LHCN-M2 (cell line): ENCODE measurements at places on chromosomes 1 and 21. TPM values are rescaled to one million over a fixed set of nuclear protein-coding genes. Genes with fewer than 3 reads are reported as not detected.

OLFML2B gene
- 83.4 and 87.1 TPM in 2 replicates for total RNA-seq

C4BPA gene
- not detected in 2 replicates for total RNA-seq

VHLL gene
- not detected in 2 replicates for total RNA-seq

ZNF683 gene
- total RNA-seq = not detected in 2 replicates

C1orf146 gene
- not detected in 2 replicates for total RNA-seq

FALEC gene
- total RNA-seq = not detected in 2 replicates

PITHD1 gene
- total RNA-seq = 52.5 and 84.5 TPM in 2 replicates

MCOLN3 gene
- 1.9 and 3.0 TPM in 2 replicates for total RNA-seq

CDC42BPA gene
- 29.8 and 38.2 TPM in 2 replicates for total RNA-seq

DTL gene
- 38.5 and 40.1 TPM in 2 replicates for total RNA-seq

BCL2L15 gene
- total RNA-seq = 0.13 and 0.17 TPM in 2 replicates

OSCP1 gene
- total RNA-seq = 4.5 and 7.1 TPM in 2 replicates

FTCD gene
- total RNA-seq = 0.13 TPM in 1 of 2 replicates, not detected in the other

SLC27A3 gene
- total RNA-seq = 0.38 and 0.98 TPM in 2 replicates

GRCh38 chr1:84615790-84616189 lies 41.5 kb upstream of the CTBS start:
- DNase-seq = no peak

DNA sequence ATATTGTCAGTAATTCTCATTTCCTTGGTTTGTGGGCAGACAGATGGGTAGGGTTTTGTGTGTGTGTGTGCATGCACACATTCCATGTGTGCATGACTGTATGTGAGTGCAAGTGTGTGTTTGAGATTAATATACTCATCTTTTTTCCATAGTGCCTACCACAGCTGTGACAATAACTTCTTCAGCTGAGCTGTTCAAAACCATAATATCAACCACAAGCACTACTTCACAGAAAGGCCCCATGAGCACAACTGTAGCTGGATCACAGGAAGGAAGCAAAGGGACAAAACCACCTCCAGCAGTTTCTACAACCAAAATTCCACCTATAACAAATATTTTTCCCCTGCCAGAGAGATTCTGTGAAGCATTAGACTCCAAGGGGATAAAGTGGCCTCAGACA lies 149.3 kb downstream of the ADGRL2 start:
- no peak for DNase-seq

DNA sequence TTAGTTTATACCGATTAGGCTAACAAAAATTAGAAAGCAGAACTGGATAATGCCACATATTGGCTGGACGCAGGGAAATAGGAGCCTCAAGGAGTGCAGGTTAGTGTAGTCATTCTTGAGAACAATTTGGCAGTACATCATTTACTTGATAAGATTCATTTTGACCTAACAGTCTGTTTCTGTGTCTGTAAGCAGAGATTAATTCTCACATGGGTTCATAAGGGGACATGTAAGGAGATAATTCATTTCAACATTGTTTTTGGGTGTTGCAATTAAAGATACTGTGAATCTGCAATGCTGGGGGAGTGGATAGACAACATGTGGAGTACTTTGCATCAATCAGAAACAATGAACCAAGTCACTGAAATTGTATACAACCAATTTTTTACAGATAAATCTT lies 32.0 kb downstream of the AGO3 start:
- no peak for DNase-seq

GRCh38 chr1:160046494-160047110 lies 14.8 kb upstream of the PIGM start:
- peak; percentile 93 for DNase-seq

GRCh38 chr1:44547837-44548236 lies 126.4 kb downstream of the TMEM53 start:
- DNase-seq = no peak

DNA sequence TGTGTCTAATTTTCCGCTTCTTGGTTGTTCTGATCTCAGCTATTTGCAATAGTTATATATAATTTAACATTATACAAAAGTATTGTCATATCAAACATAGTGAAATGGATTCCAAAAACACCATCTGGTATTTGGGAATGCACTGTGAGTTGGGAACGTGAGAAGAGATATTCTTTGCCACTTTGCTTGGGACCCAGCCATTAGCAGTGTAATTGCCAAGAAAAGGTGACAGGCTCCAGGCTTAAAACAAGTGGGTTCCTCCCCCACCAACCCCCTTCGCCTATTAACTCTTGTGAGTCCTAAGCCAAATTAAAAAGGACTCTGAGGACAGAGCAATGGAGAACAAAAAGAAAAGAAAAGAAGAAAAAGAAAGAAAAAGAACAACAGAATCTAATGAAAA lies 186.7 kb upstream of the NFIA start:
- no peak for DNase-seq

DNA sequence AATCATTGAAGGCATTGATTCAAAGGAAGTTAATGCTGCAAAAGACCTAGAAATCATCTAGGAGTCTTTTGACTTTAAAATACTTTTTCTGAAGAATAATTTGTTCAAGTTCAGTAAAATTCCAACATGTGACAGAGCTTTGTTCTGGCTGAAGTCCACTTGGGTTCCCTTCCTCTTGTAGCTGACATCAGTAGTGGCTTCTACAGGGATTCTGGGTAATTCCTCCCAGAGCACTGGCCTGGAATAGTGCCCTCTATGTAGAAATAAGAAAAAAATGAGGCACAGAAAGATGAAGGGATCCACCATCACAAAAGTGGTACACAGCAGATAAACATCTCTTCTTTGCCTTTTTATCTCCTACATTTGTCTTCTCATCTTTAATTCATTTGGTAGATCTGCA lies 548.1 kb downstream of the LTN1 start:
- peak; percentile 30 for DNase-seq

- DNase-seq = no peak
These were observed 75.7 kb upstream of the NRIP1 start for GRCh38 chr21:15140321-15141019.

DNA sequence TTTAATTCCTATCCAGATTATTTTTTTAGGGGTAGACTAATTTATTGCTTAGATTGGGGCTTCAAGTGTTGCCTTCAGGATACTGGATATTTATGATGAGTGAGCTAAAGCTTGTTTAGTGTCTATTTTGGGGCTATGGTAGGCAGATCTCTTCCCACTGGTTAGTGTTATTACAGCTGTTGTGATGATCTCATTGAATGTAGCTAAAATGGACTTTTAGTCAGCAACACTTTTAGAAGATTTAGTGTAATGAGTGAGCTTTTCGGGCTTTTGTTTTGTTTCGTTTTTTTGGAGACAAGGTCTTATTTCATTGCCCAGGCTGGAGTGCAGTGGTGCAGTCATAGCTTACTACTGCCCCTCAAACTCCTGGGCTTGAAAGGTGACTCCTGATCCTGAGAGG lies 14.2 kb downstream of the THRAP3 start:
- peak; percentile 94 for DNase-seq

- DNase-seq = peak; percentile 29
These were observed 26.1 kb upstream of the LAMC2 start for GRCh38 chr1:183159960-183160359.

DNA sequence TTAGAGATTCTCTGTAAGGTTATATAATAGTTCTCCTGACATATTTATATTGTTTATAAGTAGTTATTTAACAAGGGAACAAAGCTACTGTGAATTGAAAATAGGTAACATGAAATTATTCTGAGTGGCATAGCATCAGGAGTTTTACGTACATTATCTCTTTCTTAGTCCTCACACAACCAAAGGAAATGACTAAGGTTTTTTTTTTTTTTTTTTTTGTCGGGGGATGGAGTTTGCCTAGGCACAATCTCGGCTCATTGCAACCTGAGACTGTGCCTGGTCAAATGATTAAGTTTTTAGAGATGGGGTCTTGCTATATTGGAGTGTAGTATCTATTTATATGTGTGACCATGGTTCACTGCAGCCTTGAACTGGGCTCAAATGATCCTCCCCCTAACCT lies 24.9 kb downstream of the TMED5 start:
- DNase-seq = no peak

GRCh38 chr1:167467126-167467710 lies 51.1 kb downstream of the CD247 start:
- DNase-seq = no peak

- peak; percentile 86 for DNase-seq
These were observed at the start of gene SLAMF1 for GRCh38 chr1:160646711-160647328. Gene SLAMF1, minus strand, starts transcription at chr1:160647044. Its CDS starts 99 bp downstream, at chr1:160646945.

GRCh38 chr21:29786496-29787360 lies 153.1 kb downstream of the GRIK1 start:
- no peak for DNase-seq

DNA sequence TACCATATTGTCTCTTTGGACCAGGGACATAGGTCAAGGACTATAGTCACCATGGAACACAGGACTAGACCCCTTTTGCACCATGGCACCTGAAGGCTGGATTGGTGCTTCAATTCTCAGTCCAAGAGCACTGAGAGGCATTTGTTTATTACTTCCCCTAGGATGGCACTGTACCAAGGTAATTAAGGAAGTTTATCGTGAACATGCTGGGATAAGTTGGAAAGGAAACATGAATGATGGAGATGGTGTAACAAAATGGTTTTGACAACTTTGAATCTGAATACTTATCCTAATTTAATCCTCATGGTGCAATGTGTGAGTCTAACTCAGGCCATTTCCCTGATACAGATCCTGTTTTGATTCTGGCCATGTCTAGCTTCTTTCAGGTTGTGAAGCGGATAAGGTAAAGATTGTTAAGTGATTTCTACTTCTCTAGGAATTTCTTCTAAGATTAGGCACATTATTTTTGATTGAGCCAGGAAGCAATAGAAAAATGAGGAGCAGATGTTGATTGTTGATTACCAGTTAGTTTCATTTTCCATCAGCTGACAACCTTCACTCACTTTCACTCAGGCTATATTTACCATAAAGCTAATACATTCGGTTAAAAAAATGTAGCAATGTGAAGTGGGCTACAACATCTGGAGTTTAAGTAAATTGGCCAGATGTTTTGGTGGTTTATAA lies 37.3 kb upstream of the SIPA1L2 start:
- DNase-seq = no peak

DNA sequence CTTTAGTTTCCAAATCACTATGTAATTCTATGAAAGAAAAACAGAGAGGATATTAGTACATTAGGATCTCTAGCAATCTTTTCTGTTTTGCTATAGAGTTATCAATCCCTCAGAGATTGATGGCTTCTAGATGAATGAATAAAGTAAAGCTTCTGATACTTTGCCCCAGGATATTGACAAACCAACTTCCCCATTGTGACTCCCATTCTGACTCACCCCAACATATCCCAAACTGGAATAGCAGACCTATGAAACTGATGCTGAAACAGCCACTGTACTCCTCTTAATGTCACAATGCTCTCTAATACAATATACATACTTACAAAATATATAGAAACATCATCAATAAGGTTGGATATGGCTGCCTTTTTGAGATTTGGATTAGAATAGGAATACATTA lies 442.1 kb upstream of the NR5A2 start:
- no peak for DNase-seq

- peak; percentile 15 for DNase-seq
These were observed 28.0 kb upstream of the SFPQ start for GRCh38 chr1:35220976-35221375.

DNA sequence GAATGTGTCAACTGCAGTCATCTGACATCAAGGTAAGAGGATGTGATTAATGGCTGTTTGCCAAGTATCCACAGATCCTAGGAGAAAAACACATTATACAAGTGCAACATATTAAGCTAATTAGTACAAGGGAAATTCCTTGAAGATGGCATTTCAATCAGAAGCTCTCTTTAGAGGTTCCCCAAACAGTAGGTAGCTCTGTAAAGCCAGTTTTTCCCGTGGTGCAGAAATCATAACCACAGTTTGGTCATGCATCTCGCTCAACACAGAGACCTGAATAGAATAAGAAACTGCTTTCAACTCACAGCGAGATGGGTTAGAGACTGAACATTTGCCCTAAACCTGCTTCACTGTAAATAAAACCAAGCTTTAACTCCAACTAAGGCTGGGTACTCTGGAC lies 230.5 kb upstream of the CAMK1G start:
- no peak for DNase-seq

- DNase-seq = no peak
These were observed 11.1 kb downstream of the RNF19B start for GRCh38 chr1:32953495-32953894.

DNA sequence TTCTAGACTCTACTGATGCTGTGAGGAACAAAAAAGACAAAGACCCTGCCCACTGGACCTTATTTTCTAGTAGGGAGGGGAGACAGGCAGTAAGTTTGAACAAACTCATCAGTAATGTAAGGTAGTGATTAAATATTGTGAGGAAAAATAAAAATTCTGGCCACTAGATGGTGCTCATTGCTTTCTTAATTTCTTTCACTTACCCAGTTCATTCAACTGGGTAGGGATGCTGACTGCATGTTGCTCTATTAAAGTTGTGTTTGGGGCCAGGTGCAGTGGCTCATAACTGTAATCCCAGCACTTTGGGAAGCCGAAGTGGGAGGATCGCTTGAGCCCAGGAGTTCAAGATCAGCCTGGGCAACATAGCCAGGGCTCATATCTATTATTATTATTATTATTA lies 6.3 kb upstream of the KYAT3 start:
- peak; percentile 72 for DNase-seq

DNA sequence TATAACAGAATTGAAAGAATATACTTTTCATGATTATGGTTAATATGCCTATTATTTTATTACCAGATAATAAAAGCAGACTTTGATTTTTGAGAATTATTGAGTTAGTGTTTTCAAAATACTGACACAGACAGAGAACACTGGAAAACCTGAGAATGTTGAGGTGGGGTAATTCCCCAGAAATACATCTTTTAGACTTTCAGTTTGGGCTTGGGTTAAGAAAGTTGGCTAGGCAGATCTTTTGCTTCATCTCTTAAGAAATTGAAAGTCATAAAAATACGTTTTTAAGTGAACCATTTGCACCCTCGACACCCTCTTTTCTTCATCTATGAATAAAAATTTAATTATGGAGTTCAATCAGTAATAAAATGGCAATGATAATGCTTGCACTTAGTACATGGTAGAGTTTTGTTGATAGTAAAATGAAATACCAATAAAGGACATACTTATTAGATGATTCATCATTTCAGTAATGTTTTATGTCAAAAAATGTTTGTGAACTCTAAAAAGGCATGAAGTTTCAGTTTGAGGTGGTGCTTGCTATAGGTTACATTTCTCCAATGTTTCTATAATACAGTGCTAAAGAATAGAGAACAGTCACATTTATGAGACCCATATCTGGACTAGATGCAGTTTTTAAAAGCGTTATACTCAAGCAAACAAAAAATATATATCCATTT lies 1.9 kb upstream of the SAMSN1 start:
- no peak for DNase-seq

DNA sequence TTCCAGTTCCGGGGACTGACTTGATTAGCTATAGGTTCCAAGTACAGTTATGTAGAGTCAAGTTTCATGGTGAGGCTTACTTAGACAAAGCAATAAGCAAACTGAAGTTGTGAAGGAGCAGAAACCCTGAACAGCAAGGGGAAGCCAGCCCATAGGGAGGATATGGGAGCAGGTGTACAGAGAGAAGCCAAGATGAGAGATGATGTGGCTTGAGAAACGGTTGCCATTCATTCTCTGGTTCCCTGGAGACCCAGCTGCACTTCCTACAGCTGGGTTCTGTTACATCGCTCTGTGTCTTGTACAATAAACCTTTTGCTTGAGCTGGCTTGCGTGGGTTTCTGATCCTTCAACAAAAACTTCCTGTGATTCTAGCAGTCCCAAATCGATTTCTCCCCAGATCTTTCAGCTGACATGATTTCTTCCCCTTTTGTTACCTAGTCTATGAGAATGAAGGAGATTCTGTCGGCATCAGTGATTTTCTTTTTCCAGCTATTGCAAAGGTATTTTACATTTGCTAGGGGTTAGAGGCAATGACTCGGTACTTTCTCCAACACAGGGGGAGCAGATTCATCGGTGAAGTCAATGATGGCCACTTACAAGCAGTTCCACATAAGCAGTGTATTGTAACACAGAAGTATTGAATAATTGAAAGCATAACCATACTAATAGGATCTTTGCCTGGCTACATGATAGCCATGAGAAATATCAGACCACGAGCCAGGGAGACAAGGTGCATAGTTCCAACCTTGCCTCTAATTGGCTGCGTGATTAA lies 67.3 kb downstream of the URB2 start:
- DNase-seq = peak; percentile 67
